ENCODE measurements at places on chromosomes 6 and 20.

GRCh38 chr6:110541701-110542309 lies 65.4 kb upstream of the SLC22A16 start:
- no peak for DNase-seq

GRCh38 chr6:96235927-96236326 lies 220.2 kb downstream of the FUT9 start:
- no peak for DNase-seq

GRCh38 chr20:43363506-43363905 lies 94.2 kb upstream of the SRSF6 start:
- DNase-seq, result no peak

- DNase-seq, result no peak
These were observed 649 bp upstream of the LRRC73 start for GRCh38 chr6:43510827-43511163.

DNA sequence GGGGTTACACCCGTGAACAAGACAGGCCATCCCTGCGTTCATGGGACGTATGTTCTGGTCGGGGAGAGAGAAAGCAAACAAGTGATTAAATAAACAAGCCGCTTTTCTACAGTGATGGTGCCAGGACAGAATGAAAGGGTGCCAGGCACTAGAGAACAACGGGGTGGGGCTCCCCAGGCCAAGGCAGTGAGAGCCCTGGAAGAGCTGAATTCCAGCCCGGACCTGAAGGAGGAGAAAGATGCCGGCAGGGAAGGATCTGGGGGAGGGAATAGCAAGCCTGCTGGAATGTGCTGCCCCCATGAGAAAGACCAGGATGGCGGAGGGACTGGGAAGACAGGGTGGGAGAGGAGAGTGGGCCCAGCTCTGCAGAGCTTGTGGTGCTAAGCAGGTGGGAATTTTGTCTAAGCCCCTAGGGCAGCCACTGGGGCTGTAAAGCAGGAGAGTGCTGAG lies 7.5 kb downstream of the SNAI1 start:
- no peak for DNase-seq

DNA sequence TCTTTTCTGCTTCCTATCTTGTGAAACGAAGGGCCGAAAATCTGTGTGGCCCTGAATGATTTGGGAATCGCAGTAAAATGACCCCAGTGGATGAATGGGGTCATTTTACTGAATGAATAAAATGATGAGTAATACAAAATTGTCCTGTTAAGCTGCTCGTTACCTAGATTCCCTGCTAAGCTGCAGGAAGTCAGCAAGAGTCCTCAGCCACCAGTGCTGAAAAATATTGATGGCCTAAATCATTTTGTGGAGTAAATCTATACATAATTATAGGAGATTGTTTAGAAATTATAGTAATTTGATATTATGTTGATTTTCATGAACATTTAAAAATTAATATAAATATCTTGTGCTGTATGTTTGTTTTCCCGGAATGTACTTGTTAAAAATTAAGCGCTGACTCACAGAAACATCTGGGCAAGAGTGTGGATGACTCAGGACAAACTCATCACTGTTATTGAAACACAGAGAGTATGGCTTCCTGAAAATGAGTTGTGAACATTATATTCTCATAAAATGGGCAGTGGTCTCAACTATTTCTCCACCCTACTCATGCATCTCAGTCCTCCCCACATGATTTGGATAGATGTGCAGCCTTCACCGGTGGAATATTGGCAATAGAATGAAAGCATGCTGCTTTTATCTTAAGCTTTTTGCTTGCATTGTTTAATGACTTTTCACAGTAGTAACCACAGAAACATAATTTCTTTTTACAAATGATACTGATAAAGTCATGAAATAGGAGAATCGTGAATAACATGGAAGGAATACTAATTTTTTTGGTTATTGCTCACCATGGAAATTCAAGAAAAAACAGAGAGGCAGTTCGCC lies 36.2 kb upstream of the RGS17 start:
- no peak for DNase-seq

- DNase-seq, result no peak
These were observed 142.6 kb upstream of the PRDM1 start for GRCh38 chr6:105943514-105943913.

DNA sequence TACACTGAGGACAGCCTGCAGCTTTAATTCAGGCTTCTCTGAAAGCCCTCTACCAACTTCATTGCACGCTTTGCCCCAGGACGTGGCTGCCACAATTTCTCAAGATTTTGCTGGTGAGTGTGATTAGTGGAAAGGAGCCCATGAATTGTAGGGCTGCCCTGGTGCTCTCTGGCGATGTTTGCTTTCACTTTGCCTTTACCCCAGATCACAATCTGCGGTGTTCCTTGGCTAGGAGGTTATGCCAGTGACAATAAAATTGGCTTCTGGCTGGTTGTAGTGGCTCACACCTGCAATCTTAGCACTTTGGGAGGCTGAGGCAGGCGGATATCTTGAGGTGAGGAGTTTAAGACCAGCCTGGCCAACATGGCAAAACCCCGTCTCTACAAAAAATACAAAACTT lies 139.3 kb downstream of the FOXC1 start:
- no peak for DNase-seq

DNA sequence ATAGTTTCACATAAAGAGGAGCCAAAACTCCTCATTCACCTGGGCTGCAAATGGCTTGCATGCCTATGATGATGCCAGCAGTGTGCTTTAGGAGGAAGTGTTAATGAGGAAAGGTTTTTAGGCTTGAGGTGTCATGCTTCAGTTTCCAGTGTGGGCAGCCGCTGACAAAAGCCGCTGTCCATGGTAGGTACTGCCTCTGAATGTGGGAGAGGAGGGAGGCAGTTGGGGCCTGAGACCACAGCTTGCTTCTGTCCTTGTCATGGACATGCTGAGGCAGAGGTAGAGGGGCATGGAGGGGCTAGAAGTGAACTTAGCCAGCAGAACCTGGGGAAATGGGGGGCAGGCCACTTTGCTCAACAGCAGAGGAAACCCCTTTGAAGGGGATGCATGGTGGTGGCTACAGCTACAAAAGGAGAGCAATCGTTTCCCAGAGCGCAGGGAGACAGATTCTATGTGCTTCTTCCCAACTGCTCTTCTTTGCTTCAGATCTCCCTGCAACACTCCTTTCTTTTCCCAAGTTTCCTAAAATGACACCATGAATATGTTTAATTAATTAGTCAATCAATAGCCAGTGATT lies 372.1 kb upstream of the CNR1 start:
- no peak for DNase-seq

DNA sequence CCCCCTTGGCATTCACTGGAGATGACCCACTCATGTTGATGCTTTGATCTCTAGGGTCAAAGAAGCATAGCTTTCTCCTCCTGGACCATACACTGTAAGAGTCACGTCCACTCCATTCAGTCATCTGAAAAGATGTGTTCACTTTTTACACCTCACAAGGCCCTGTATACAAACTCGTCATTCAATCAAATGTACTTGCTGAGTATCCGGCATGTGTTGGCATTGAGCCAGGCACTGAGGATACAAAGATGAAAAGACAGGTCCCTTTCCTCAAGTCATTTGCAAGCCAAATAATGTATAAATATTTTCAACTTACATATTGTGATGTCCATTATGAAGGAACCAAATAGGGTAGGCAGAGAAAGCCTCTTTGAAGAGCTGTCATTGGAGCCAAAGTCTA lies 32.6 kb upstream of the CSNK2A1 start:
- DNase-seq, result no peak

DNA sequence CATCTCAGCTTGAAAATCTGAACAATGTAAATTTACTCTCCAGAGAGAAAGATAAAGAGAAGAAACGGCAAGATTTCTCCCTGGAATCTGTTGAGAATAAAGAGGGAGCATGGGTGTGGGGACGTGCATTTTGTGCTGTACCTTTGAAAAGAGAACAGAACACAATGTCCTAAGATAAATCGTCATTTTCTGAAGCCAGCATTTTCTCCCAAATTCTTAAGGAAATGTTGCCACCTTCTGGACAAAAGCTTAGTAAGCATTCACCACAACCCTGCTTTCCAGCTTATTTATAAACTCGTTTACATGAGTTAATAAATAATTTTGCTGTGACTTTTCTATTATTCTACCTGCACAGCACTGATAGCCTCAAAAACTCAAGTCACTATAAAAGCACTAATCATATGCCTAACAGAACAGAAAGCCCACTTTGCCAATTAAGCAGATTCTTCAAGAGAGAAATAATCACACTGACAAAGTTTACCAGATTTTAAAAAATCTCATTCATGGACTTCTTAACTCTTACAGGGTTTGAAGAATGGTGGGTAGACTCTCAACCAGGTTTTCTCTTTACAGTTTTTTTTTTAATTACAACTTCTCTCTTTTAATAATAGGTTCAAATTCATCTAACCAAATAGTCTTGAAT lies 155.8 kb downstream of the MBOAT1 start:
- DNase-seq, result peak; percentile 28

- no peak for DNase-seq
These were observed 102.8 kb downstream of the ATXN1 start for GRCh38 chr6:16658348-16659034.

- no peak for DNase-seq
These were observed 64.4 kb downstream of the SMPDL3A start for GRCh38 chr6:122853259-122853995.

GRCh38 chr20:54173653-54174456 lies at the start of gene CYP24A1:
Gene CYP24A1, minus strand, starts transcription at chr20:54173986. Its CDS starts 407 bp downstream, at chr20:54173579.
- DNase-seq, result no peak

- no peak for DNase-seq
These were observed at the start of gene ATP9A for GRCh38 chr20:51767867-51768758. Gene ATP9A, minus strand, starts transcription at chr20:51768390. Its CDS starts 21 bp downstream, at chr20:51768369.

- no peak for DNase-seq
These were observed 426.0 kb downstream of the ADGRB3 start for GRCh38 chr6:69061066-69061465.

DNA sequence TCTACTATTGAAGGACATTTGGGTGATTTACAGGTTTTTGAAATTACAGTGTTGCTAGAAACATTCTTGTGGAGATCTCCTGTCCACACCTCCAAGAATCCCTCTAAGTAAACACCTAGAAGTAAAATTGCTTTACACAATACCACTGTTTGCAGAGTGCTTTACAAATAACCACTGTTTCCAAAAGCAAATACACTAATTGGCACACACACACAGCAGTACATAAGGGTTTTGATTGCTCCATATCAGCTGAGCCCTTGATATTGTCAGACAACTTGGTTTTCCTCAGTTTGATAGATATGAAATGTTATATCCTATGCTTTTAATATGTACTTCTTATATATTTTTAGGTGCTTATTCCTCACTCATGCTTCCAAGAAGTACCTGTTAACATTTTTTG lies 6.3 kb downstream of the HMGN4 start:
- DNase-seq, result peak; percentile 13

DNA sequence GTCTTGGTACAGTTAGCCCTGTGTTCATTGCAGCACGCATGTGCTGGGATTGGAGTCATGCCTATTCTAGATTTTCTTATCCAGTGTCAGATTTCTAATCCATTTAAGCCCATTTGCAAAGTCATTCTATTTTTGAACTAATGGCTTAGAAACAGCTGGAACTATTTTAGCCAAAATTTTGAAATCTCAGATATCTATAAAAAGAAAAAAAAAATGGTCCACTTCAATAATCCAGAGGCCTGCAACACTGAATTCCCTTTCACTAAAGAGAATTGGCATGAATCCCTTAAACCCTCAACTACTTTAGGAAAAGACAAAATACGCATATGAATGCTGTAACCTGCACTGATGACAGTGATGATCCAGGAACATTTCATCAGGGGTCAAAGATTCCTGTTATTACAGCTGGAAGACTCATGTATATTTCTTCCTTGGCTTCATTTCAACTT lies 1.5 kb downstream of the COL21A1 start:
- no peak for DNase-seq

DNA sequence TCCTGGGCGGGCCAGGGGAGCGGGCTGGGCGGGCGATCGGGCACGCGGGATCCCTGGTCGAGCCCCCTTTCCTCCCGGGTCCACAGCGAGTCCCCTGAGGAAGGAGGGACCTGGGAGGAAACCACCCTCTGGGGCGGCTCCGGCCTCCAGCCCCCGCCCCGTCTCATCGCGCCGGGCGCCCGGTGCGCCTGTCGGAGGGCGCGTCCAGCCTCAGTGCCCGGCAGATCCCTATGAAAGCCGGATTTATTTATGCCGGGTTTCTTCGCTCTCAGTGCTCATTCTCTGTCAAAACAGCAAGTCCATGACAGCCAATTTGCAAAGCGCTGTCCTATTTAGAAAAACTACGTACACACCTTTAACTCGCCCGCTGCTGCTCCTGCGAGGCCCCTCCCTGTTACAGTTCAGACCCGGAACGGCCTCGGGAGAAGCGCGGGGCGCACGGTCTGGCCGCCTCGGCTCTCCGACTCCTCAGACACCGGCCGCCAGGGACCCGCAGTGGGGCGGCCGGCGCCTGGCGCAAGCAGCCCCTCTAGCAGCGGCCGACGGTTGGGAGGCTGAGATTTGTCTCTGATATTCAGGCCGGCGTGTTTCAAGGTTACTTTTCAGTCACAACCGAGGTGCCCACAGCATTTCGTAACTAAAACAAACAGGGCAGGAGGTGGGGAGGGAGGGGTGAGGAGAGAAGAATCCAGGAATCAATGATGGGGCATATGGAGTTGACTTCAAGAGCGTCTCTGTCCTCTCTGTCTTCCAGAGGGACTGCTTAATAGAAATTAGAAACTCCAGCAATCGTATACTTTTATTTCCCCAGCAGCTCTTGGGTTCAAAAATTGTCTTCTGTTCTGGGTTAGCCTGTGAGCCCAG lies 782 bp upstream of the FOXA2 start:
- no peak for DNase-seq

- no peak for DNase-seq
These were observed 295.1 kb downstream of the PHACTR1 start for GRCh38 chr6:13011612-13012146.

GRCh38 chr20:14378326-14378725 lies 40.9 kb upstream of the FLRT3 start:
- no peak for DNase-seq

GRCh38 chr6:7721649-7722048 lies 4.2 kb upstream of the BMP6 start:
- no peak for DNase-seq

DNA sequence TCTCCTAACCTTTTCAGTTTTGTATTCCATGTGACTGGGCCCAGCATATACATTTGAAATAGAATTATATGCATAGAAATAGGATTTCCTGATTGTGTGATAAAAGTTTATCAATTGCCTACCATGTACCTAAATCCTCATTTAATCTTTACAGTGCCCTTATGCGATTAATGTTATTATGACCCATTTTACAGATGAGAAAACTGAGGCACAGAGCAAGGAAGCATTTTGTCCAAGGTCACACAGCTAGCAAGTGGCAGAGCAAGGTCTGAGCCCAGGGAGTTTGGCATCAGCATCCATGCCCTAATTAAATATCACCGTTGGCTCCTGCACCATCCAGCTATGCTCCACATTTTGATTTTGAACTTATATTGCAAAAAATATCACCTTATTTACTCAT lies 28.2 kb upstream of the PAX1 start:
- DNase-seq, result no peak

DNA sequence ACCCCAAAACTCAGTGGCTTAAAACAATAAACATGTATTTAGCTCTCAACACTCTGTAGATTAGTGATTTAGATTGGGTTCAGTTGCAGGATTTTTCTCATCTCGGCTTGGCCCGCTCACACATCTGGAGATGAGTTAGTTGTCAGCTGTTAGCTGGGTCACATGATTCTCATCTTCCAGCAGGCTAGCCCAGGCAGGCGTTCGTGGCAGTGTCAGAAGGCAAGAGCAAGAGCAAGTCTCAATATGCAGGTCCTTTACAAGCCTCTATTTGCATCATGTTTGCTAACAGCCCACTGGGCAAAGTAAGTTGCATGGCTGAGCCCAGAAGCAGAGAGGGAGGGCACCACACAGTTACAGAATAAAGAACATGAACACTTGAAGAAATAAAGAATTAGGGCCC lies 83.6 kb upstream of the MYLIP start:
- DNase-seq, result no peak
